ENCODE measurements at places on chromosomes 1 and 21.

- no peak for DNase-seq
Observed at GRCh38 chr1:24855474-24855873, 74.6 kb downstream of the RUNX3 start.

- no peak for DNase-seq
Observed at GRCh38 chr1:65265651-65266351, 43.5 kb upstream of the DNAJC6 start.

DNA sequence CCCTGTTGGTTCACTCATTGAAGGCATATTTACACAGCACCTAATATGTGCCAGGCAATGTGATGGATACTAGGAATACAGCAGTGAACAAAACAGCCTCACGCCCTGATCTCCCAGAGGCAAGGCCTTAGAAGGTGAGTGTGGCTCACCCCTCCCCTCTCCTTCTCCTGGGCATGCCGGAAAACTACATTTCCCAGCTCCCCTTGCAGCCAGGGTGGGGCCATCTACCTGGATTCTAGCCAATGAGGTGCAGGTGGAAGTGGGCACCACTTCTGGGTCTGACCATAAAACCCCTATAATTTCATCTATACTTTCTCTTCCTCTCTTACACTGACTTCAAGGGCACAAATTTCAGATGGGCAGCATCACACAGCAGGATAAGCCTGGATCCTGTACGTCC, 63.8 kb downstream of the FBXO2 start:
- no peak for DNase-seq

DNA sequence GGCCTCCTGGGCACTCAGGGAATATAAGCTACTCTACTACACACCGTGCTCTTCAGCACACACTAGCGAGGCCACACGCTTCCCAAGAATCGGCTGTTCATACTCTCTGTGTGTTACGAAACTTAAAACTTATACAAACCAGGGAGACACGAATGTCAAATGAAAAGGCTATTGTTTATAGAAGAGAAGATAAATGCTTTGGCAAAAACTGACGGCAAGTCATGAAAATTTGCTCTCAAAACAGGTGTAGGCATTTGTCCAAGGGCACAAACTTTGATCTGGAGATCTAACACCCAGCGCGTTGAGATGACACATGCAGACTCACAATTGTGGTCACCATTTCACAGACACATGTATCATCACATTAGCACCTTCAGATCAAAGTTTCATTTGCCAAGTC, 46.1 kb downstream of the USP48 start:
- DNase-seq: no peak

- DNase-seq: no peak
Observed at GRCh38 chr21:38839328-38840286, 33.9 kb downstream of the ETS2 start.

DNA sequence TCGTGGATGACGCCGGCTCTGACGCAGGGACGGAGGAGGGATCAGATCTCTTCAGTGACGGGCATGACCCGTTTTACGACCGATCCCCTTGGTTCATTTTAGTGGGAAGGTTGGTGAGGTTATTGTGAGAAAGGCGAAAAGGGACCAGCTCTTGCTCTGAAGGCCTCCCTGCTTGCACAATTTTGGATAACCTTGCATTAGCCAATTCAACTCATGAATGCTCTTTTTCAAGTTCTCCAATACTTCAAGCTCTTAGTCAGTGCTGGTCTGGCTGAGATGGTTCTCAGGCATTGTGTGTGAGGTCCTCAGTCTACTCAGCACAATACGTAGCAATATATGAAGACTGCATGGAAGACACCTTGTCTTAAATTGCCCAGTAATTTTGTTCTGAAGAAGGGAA, 72.6 kb upstream of the PGD start:
- no peak for DNase-seq

GRCh38 chr1:100277866-100278265, 11.8 kb downstream of the RTCA start:
- DNase-seq: no peak

DNA sequence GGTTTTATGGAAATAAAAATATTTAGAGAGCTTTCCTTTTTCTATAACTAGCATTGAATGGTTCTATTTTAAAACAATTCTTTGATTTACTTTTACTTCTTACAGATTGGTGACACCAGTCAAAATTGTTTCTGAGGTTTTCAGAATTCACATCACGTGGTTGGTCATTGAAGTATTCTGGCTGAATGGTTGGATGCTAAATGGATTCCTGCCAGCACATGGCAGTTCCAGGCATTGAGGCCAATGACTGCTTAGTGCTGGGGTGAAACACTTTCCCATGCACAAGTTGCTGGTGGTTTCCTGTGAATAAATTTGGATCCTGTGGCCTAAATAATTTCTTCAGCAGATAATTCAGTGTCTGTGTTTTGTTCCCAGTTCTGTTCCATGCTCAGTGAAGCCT, 20.6 kb downstream of the NCAM2 start:
- no peak for DNase-seq
